ENCODE measurements at places on chromosomes 5 and 9. TPM values are rescaled to one million over a fixed set of nuclear protein-coding genes. Genes with fewer than 3 reads are reported as not detected.

DNA sequence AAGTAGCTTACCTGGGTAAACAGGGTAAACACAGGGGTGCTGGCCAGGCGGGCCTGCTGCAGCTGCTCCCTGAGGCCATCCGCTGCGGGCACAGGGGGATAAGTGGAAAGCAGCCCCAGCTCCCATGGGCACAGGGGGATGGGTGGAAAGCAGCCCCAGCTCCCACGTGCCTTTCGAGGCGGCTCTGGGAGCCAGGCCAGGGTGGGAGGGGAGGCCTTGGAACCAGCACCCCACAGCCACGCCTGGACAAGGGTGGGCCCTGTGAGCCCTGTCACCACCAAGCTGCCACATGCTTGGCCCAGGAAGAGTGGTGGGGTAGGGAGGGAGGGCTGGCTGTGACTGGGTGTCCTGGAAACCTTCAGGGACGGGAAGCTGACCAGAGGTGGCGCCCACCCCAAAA is 7.8 kb upstream of the CARD9 start:
- DNase-seq: no peak
- no peak overlapping the region for H3K4me3 ChIP-seq
- H3K27me3 ChIP-seq: no peaks in the 10 kb centered on the region

DNA sequence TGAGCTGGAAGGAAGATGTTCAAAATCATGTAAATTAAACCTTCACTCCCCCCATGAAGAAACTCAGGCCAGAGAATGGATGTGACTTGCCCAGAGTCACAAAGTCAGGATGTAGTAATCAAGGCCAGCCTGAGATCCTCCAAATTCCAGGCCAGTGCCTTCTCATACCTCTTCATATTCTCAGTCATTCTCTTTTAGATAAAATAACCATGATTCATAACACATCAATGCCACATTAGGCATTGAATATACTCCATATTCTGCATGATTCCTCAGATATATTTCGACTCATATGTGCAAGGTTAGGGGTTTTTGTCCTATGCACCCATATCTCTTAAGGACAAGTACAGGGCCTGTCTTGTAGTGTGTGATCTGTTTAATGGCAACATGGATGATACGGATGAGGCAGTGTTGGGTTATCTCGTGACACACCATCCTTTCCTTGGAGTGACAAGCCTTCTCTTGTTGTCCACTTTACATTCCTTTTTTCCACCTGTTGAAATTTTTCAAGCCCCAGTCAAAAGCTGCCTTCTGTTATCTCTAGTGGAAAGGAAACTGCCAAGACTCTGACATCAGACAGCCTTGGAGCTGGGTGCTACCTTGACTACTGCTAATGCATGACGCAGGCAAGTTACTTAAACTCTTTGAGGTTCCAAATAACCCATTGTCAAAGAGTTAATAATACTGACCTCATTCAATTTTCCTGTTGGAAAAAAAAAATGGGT is 227.5 kb upstream of the NR4A3 start:
- no peaks in the 10 kb centered on the region for H3K36me3 ChIP-seq
- no peak overlapping the region for H3K27ac ChIP-seq
- no peaks in the 10 kb centered on the region for H3K27me3 ChIP-seq
- no peak overlapping the region for H3K4me3 ChIP-seq
- H3K4me1 ChIP-seq: no peaks in the 10 kb centered on the region

- no peaks in the 10 kb centered on the region for H3K4me1 ChIP-seq
- H3K4me3 ChIP-seq: no peak overlapping the region
- no peak overlapping the region for H3K27ac ChIP-seq
- H3K36me3 ChIP-seq: no peaks in the 10 kb centered on the region
- no peak for DNase-seq
These were observed 24.5 kb downstream of the MRPS30 start for GRCh38 chr5:44833249-44833648.

The LECT2 gene
- not detected for total RNA-seq

DNA sequence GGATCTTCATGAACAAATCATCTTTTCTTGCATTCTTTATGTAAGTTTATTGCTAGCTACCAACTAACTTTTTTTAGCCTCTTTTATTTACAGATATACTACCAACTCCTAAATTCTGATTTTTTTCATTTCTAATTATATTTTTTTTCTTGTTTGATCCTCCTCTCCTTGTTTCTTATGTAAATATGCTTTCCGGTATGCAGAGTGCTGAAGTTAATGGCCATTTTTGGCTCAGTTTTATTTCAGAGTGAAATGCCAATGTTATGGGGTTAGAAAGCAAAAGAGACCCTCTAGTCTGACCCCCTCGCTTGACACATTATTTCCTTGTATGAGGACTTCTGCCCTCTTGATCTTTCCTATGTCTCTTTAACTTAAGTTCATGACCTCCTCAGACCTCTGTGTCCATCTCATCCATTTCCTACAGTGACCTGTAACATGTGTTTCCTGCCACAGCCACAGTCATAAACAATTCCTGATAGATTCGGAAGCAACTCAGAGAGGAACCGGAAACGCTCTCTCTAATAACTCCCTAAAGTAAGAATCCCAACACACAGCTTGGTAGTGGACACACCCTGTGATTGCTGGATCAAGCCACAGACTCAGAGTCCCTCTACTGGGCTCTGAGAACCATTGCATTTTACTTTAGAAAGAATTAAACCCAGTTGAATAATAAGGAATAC is 42.9 kb upstream of the AFAP1L1 start:
- no peak overlapping the region for H3K4me3 ChIP-seq
- H3K27me3 ChIP-seq: peaks cover 8% of the 10 kb centered on the region
- DNase-seq: peak; percentile 19
- H3K36me3 ChIP-seq: no peaks in the 10 kb centered on the region
- peak overlapping the region; percentile 58 for H3K27ac ChIP-seq

Data from transverse colon (tissue), 4 donors.